ENCODE measurements at places on chromosomes 5 and 9. TPM values are rescaled to one million over a fixed set of nuclear protein-coding genes. Genes with fewer than 3 reads are reported as not detected.

Gene DMRT2
- 15.4 TPM for total RNA-seq

Gene CAVIN4
- total RNA-seq = 3.5 TPM

Gene ZNF618
- total RNA-seq = 5.0 TPM

DNA sequence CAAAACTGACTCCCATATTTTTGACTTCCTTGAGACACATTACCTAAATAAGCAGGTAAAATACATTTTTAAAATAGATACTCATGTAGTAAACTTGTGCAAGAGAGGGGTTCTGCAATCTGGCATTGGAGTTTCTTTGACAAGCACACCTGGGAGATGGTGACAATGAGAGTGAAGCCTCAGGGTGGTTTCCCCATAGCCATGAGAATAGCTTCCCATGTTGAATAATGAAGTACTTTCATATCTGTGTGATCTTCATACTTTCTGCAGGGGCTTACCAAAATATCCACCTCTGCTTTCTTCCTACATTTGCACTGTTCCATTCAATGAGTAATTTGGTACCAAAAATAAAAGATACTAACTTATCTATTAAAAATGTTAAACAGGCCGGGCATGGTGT is 44.7 kb upstream of the VCAN start:
- DNase-seq = no peak
